ENCODE measurements at places on chromosomes 6 and 20.

- DNase-seq, result no peak
Observed at GRCh38 chr6:34515473-34516387, 40.4 kb downstream of the SPDEF start.

- no peak for DNase-seq
Observed at GRCh38 chr20:37431786-37432185, 85.8 kb downstream of the SRC start.

DNA sequence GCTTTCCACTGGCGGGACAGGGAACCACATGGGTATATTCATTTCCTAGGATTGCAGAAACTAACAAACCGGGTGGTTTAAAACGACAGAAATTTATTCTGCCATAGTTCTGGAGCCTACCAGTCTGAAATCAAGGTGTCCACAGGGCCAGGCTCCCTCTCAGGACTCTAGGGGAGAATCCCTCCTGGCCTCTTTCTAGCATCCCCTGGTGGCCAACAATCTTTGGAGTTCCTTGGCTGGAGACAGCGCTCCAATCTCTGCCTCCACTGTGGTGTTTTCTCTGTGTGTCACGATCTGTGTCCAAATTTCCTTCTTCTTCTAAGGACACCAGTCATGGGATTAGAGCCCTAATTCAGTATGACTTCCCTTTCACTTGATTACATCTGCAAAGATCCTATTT lies 95.0 kb downstream of the SCML4 start:
- DNase-seq, result no peak

DNA sequence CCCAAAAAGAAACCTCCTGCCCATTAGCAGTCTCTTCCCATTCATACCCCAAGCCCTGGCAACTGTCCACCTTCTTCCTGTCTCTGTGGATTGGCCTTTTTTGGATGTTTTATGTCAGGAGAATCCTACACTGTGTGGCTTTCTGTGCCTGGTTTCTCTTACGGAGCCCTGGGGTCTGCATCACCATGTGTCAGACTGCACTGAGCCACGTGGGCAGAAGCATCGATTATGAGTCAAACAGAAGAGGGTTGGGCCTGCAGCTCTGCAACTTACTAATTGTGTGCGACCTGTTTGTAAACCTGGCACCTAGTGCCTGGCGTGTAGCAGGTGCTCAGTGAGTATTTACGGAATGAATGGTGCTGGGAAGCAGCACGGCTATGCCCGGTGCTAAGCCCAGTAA lies 62.6 kb downstream of the IGF2R start:
- no peak for DNase-seq

GRCh38 chr6:35810971-35811698 lies 6.0 kb downstream of the LHFPL5 start:
- DNase-seq, result no peak

DNA sequence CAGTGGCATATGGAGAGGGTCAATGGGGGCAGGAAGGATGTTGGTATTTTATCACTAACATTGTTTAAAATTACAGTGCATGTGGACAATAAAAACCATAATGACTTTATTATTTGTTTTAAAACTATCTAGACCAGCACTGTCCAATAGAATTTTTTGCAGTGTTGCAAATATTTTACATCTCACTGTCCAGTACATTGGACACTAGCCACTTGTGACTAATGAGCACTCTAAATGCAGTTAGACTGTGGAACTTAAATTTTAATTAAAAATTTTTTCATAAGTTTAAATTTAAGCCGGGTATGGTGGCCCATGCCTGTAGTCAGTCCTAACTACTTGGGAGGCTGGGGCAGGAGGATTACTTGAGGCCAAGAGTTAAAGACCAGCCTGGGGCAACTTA lies 101.7 kb downstream of the DTD1 start:
- DNase-seq, result no peak

DNA sequence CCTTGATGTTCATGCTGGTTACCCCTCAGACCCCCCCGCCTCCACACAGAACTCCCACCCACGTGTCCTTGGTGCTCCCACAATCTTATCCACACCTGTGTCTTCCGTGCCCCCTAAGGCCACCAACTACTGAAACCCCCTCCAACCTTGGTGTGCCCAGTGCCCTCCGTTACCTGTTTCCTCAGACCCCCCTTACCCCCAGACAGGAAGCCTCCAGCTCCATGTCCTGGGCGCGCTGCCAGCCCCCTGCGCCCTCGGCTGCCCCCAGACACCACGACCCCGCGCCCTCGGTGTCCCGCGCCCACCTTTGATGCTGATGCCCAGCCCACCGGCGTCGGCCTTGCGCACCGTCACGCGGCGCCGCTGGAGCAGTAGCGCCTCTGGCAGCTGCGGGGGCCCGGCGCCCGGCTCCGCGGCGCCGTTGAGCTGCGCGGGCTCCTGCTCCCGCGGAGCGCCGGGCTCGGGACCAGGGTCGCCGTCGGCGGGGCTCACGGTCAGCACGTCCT lies 504 bp downstream of the SNTA1 start:
- DNase-seq, result no peak

- no peak for DNase-seq
Observed at GRCh38 chr20:38402816-38403215, 32.3 kb downstream of the SNHG17 start.

DNA sequence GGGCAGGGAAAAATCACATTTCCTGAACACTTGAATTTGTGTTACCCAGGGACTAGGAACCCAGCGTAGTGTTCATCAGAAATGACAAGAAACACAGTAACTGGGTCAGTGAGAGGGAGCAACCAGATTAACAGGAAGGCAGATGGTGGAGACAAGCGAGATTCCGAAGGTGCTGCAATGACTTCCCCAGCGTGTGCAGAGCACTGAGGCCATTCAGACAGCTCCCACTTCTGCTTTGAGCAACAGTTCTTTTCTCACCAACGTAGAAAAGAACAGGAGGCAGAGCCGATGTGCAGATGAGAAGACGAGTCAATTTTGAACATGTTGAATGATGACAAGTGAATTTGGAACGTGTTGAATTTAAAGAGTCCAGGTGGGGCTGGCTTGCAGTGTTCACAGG lies 63.1 kb upstream of the IFNGR1 start:
- DNase-seq, result peak; percentile 94

DNA sequence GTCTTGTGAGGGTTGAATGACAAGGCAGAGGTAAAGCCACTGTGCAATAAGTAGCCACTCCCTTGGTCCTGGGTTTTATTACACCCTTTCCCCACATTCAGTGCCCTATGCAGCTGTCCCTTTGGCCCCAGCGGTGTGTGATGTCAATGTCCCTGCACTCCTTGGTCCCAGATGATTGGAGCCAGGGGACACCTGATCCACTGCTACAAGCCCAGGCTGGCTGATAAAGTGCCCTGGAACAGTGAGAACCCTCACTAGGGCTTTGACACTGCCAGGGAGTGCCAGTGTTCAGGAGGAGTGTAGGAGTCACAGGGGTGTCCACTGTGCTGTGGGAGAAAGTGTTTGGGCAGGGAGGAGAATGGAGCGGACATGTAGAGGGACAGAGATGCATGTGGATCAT lies 30.4 kb downstream of the GABRR1 start:
- no peak for DNase-seq

- peak; percentile 41 for DNase-seq
Observed at GRCh38 chr6:137677709-137678108, 183.5 kb upstream of the OLIG3 start.

- DNase-seq, result no peak
Observed at GRCh38 chr6:151443911-151444621, 7.9 kb downstream of the RMND1 start.

DNA sequence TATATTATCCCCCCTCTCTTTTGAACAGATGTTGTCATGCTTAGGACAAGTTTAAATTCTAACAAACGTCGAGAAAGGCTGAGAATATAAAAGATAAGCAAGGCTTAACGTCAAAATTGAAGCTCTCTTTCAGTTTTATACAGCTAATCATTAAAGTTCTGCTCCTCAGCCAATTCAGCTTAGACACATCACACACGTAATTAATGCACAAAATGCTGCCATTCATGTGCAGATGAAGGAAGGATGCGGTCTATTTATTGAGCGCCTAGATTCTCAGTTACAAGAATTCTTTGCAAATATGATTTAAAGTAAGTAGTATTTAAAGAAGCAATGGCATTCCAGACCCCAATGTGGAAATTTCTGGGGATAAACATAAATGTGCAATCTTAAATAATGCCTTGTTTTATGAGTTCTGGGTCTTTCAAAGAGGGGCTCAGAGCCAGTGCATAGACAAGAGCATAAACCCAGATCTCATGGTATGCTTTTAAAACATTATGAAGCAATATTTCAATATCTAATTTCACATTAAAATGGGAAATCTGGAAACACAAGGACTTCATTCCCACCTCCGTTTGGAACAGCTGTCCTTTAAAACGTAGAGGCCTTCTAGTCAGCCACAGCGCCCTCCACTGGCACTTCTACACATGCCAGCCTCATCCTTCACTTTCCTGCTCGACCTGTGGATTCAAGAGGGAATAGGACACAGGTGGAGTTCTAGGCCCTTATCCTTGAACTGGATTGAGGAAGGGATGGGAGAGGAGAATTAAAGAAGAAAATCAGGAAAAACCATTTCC lies 85.8 kb downstream of the LYRM4 start:
- peak; percentile 50 for DNase-seq

GRCh38 chr20:39524371-39524911 lies 562.3 kb downstream of the DHX35 start:
- no peak for DNase-seq

- no peak for DNase-seq
Observed at GRCh38 chr6:142903812-142904211, 41.2 kb downstream of the HIVEP2 start.

- DNase-seq, result peak; percentile 31
Observed at GRCh38 chr6:56549014-56549413, 93.7 kb downstream of the DST start.

GRCh38 chr6:45084257-45084656 lies 243.9 kb upstream of the RUNX2 start:
- no peak for DNase-seq

DNA sequence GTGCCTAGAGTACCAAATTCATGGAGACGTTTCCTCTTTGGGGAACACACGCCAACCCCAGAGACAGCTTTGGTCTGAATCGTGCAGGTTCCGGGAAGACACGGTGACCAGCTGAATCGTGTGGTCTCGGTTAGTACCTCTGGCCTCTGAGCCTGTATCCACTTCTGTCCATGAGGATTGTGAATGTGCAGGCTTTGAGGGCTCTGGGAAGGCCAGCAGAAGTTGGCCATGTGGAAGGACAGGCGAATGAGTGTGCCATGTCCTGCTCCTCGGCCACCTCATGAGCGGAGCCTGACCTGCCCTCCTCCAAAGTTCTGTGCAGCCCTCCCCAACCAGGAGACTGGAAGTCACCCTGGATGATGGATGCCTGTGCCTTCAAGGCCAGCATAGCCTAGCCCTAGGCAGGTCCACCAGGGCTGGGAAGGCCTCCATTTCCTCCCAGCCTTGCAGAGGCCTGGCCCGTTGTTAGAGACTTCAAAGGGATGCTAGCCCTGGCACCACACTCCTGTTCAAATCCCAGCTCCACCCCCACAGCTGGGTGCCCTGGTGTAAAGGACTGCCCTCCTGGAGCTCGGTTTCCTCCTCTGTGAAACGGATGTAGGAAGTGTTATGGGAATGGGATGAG lies 1.7 kb upstream of the TMEM74B start:
- no peak for DNase-seq

GRCh38 chr6:39965751-39966150 lies 31.5 kb upstream of the MOCS1 start:
- no peak for DNase-seq

- no peak for DNase-seq
Observed at GRCh38 chr20:33686984-33687366, 790 bp upstream of the E2F1 start.

GRCh38 chr6:158389193-158389919 lies 77.1 kb downstream of the TULP4 start:
- no peak for DNase-seq
